ENCODE measurements at places on chromosomes 2 and 18.
A peak's percentile ranks its signal among the peaks of the same experiment; 100 is the strongest.

DNA sequence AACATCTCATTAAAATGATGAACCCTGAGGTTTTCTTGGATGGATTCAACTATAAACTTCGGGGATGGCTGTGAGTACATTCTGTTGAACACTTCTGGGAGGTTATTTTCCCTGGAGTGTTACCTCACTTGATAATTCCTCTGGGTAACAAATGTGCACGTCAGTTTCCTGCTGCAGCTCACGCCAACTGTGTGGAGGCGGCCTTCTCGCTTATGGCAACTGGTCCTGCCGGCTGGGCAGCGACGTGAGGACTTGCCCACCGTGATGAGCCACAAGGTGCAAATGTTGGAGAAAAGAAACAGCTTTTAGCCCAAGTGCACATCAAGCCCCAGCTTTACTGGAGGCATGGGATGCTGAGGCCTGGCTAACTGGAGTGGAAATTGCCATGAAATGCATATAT is 15.9 kb downstream of the MYCN start:
- no peak for DNase-seq

GRCh38 chr2:106275971-106276370 is 81.9 kb upstream of the UXS1 start:
- DNase-seq = no peak

- DNase-seq = peak; percentile 39
Measured at GRCh38 chr2:26299471-26300101, 46.4 kb upstream of the SELENOI start.

- DNase-seq = no peak
Measured at GRCh38 chr2:239535413-239536144, 134.8 kb upstream of the HDAC4 start.

GRCh38 chr2:231640641-231641111 is 48.0 kb downstream of the TEX44 start:
- DNase-seq = no peak

DNA sequence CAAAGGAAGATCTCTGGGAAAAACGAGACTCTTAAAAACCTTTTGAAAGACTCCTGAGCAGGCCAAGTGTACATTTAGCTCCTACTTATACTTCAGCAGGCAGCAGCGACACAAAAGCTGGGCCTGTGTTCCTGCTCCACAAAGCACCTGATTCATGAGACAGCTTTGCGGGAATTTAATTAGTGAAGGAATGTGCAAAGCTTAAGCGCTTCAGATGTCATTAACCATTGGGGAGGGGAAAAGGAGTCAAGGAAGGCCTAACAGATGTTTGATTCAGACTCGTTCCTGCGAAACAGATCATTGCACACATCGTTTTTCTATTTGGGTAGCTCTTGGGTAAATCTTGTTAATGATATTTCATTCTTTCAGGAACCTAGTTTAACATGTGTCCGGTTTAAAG is 125.9 kb downstream of the MAIP1 start:
- DNase-seq = no peak

DNA sequence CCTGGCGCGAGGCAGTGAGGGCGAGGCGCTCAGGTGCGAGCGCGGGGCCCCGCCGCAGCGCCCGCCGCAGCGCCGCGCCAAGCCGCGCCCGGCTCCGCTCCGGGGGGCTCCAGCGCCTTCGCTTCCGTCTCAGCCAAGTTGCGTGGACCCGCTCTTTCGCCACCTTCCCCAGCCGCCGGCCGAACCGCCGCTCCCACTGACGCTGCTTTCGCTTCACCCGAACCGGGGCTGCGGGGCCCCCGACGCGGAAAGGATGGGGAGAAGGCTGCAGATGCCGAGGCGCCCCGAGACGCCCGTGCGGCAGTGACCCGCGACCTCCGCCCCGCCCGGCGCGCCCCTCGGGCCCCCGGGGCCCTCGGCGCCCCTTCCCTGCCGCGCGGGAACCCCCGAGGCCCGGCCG is 328 bp upstream of the INHBB start:
- DNase-seq = no peak

Measured in CD4-positive, alpha-beta T cell treated with Interferon alpha-2 for 1 hour (primary cell).